ENCODE measurements at places on chromosomes 2 and 18.

DNA sequence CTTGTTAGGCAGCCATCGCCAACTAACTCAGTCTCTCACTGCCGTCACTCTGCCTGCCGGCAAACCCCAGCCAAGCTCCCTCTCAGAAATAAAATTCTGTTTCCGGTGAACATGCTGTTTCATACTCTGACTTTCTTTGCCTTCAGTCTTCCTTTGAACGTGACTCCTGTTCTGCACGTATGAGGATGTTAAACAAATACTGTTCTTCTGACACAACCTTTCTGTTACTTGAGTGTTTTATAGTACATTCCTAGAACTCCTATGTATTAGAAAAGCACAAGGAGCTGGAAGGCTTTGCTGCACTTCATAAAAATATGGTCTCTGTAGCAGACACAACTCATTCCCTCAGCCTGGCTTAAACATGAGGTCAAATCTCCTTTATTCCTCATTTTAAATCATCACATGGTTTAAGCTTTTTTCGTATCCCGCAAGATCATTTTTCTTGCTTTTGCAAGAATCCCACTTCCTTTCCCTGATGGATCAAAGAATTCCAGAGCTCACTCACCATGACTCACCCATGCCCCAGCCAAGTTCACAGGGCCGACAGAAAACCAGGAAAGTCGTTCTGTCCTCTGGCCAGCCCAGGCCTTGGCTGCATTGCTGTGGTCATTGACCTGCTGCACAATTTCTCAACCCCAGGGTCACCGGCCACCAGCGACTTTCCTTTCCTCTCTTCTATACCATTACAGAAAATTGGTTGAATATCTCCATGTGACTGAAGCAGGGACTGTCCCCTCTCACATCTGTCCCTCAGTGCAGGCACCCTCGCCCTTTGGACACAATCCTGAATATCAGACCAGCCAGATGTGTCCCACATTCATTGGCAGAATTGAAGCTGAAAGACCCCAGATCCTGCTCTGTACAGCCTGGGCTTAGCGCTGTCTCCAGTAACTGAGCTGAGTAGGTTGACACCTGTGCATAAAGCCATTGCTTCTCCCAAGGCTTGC is 183.1 kb upstream of the ARL4C start:
- no peak for DNase-seq

- no peak for DNase-seq
Measured at GRCh38 chr18:11053293-11053692, 96.1 kb downstream of the PIEZO2 start.

GRCh38 chr2:168212167-168212566 is 35.2 kb downstream of the STK39 start:
- no peak for DNase-seq

GRCh38 chr18:32888306-32888705 is 115.5 kb upstream of the KLHL14 start:
- no peak for DNase-seq

DNA sequence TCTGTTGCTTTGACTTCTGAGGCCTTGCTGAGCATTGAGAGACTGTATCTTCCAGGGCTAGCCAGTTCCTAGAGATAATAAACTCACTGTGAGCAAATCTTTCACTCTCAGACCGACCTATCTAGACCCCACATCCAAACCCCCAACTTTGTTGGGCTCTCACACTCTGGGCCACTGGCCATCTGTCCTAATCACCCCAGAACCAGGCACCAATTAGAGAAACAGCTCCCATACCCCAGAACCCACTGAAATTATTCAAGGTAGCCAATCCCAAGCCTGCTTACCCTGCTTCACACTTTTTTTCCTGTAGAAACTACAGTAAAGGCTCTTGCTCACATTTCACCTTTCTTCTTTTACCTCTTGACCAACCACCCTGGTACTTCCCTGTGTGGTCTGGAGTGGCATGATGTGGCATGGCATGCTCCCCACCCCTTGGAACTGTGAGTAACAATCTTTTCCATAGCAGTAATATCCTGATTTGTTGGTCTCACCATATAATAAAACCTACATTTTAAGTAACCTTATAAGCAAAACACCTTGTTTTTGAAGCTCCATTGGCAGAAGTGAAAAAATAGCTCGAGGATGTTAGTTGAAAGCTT is 55.2 kb downstream of the ANKRD12 start:
- no peak for DNase-seq

GRCh38 chr18:77173275-77174030 is 40.9 kb upstream of the MBP start:
- no peak for DNase-seq

DNA sequence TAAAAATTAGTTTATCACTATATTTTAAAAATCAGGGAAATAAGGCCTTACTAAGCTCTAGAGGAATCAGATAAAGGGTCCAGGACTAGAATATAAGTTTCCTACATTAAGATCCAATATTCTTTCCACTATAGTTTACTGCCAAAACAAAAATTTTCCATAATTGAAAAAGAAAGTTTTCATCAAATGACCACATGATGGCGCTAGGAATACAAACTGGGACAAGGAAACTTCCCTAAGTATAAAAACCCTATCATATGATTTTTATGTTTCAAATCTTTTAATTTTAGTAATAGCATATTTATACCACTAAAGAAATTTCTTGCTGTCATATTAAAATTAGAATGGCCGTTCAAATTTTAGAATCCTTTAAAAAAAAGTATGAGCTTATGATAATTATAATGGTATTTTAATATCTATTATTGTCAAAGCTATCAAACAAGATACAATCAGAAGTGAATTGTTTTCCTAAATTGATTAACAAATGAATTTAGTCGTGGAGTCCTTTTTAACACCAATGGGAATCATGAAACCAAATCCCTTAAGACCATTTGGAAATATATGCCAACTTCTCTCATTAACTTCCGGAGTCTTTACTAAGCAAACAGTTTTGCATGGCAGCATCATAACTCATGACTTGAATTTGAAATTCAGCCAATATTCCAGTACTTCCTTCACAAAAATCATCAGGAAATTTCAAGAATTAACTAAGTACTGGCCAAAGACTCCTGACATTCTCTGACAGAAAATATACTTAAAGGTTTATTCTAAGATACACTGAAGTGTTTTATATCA is 70.3 kb downstream of the SCN1A start:
- DNase-seq, result no peak

DNA sequence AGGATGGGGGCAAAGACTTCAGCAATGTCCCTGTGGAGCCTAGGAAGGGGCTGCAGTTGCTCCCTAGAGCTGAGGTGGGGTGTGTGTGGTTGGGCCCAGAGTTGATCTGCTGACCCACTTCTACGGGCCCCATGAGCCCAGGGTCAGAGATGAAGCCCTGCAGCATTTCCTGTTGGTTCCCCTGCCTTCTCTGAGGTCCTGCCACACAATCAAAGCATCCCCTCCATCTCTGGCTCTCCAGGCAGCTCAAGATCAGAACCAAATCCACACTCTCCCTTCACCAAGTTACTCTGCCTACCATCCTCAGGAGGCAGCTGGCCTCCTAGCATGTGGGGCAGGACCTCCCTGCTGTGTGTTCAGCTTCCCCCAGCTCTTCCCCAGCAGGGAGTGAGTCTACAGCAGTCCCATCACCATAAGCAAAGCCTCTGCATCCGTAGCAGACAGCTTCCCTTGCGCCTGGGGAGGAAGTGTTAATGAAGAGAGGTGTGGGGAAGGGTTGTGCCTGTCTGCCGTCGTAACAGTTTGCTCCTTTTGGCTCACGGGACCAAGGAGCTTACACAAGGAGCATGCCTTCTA is 26.9 kb downstream of the TMEM247 start:
- no peak for DNase-seq

DNA sequence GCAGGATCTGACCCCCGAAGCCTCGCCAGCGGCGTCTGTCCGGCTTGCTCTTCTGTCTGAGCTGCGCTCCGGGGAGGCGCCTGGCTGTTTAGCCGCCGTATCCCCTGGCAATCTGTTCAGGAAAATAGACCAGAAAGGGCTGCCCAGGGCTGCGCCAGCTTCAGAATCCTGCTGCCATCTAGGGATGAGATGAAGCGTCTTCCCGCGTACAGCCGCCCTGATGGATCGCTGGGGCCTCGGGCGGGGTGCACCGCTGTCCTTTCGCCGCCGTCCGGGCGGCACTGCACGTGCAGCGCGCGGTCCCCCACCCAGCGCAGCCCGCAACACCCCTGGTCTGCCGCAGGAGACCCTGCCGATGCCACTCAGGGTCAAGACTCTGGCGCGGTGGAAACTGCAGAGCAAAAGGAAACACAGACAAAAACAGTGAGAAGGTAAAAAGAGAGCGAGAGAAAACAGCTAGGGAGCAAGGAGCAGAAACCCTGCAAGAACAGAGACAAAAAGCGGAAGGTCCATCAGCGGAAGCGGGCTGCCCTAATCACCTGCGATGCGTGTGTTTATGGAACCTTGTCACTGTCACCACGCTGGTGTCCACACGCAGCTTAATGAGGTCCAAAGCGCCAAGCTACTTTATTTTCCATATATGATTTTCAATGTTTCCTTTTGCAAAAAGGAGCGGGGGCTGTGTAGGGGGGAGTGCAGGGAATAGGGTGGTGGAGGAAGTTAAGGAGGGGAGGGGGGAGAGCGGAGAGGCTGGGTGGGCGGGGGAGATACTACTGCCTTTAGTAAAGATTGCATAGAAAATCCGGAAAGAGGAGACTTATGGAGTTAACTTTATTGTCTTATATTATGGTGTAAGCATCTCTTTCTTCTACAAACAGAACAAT is 2113.3 kb upstream of the PIK3C3 start:
- DNase-seq, result peak; percentile 4

- no peak for DNase-seq
Measured at GRCh38 chr18:59848002-59848401, 51.8 kb upstream of the PMAIP1 start.

DNA sequence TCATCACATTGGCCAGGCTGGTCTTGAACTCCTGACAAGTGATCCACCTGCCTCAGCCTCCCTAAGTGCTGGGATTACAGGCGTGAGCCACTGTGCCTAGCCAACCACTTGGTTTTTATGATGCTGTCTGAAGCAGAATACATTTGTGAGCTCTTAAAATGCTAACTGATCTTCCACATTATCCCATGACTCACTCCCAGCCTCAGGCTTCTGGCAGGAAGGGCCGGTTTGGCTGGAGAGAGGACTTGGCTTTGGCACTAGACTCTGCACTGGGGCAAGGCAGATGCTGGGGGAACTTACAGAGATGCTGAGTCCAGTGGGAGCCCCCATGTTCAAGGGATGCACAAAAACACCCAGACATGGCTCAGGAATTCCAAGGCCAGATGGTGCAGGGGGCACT is 40.5 kb upstream of the SH3BP4 start:
- DNase-seq, result no peak

DNA sequence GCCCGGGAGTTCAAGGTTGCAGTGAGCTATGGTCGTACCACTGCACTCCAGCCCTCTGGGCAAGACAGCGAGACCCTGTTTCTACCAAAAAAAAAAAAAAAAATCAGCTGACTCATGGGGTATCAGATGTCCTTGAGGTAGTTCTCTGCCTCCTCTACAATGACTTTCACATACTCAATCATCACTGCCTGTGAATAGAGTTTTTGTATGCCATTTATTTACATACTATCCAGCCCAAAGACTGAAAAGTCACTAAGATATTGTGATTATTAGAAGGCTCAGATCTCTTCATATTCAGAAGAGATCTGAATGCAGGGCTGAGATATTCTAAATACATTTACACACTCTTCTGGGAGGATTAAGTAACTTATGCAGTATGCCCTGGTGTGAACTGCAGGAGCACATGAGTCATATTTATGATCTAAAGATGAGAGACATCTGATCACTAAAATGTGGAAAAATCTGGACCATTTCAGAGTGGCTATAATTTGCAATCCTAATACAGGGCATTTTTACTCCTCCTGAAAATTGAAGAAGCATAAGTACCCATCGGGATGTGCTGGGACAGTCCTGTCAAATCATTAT is 38.9 kb downstream of the KLF7 start:
- no peak for DNase-seq

GRCh38 chr18:48994044-48994651 is 43.4 kb upstream of the SMAD7 start:
- no peak for DNase-seq

DNA sequence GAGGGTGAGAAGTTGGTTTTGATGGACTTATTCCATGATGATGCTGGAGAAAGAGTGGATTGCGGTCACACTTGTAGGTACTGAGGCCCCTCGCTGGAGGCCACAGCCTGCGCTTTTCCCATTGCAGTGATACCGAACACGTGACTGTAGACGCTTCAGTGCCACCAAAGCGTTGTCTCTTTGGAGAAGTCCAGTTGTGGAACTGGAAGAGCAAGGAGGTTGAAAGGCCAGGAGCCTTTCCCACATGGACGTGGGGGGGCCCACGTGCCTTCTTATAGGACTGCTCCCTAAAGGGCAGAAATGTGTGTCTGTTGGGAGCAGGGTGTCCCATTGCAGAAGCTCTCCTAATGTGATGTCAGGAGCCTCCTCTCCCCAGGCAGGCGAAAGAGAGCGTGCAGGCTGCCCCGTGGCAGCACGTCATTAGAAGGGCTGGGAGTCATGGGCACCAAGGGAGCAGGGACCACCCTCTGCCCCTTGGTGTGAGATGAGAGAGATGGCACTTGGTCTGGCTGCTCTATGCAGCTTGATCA is 31.5 kb downstream of the LPIN1 start:
- no peak for DNase-seq

DNA sequence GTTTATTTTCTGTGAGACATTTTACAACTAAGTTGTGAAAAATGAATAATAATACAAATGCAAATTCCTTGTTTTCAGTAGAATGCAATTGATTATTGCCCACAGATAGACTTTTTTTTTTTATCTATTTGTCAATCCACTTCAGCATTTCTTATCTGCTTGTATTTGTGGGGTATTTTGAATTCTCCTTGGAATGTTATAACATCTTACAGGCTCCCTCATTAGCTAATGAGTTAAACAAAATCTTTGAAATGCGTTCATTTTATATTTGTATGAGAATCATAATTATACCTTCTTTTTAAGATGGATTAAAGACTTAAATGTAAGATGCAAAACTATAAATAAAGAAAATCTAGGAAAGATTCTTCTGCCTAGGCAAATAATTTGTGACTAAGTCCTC is 114.2 kb downstream of the CALCRL start:
- no peak for DNase-seq

DNA sequence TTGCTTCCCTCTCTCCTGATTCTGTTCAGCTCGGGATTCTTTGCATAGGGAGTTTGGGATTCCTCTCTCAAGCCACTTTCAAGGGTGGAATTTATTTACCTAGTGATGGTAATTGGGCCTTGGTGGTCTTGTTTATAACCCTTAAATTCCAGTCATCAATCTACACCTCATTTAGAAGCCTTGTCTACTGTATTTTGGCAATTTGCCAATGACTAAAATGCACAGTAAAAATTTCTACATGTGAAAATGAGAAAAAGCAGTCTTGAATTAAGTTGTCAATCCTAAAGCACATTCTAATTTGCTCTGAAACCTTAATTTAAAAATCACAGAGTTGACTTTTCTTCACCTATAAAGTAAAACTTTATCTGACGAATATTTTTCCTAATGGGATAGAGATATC is 749.2 kb upstream of the CRIM1 start:
- no peak for DNase-seq

- no peak for DNase-seq
Measured at GRCh38 chr2:34103437-34103836, 504.3 kb upstream of the FAM98A start.

DNA sequence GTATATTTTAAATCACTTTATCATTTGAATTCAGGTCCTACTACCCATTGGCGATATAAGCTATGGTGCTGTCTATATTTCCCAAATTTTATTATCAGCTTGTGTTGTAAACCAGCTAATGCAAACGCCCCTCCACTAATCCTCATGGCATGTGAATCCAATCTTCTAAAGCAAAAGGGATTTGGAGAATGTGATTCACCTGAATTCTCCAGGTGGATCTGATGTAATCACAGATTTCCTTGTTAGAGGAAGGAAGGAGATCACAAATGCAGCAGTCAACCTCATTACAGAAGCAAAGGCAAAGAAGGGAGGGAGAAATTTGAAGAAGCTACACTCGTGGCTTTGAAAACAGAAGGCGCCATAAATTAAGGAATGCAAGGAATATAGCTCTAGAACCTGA is 431.1 kb upstream of the CDH19 start:
- no peak for DNase-seq
